Left renal pelvis (tissue), 4 donors: ENCODE measurements at places on chromosomes 6 and 20.

- no peak for DNase-seq
These were observed 27.1 kb upstream of the ELOVL5 start for GRCh38 chr6:53375847-53376246.

DNA sequence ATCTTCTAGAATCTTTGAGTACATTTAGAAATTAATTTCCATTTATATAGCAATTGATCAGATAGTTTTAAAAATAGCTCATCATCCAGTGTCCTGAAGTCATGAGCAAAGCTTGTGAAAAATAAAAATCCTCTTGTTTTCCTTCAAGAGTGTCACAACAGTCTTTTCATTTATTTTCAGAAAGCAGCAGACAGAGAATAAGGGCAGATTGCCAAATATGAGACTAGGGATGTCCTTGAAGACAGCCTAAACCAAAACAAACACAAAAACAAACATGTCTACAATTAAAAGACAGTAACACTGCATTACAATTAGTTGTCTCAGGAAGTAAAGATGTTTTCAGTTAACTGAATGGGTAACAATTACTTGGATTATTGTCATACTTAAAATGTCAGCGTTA is 682.8 kb downstream of the TFAP2A start:
- DNase-seq, result peak; percentile 12

GRCh38 chr20:61268024-61268423 is 16.0 kb downstream of the CDH4 start:
- DNase-seq, result no peak

DNA sequence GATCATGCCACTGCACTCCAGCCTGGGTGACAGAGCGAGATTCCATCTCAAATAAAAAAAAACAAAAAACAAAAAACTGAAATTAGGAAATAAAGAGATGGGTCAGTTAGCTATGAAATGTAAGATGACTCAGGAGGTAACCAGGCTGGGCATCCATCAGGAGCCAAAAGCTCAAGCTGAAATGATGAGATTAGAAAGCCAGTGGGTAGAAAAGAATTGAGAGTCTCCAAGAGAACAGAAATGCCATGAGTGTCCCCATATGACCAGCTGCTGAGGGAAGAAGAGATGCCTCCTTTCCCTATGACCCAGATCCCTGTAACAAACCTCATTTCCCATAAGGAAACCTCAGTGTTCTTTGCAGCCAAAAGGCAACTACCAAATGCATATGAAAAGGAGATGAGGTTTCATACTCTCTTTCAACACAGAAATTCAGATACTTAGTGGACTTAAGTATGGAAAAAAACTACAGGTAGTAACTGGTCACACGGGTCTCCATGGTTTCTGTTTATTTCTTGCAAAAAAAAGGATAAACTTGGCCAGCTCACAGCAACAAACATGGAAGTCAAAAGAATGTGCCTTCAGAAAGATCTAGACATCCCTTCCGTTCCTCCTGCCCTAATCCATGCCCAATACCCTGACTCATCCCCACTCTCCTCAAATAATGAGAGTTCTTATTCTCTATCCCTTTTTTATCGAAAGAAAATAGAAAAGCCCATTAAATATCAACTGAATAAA is 8.1 kb downstream of the ARHGAP18 start:
- no peak for DNase-seq

GRCh38 chr20:10940941-10941340 is 267.1 kb upstream of the JAG1 start:
- DNase-seq, result no peak

- DNase-seq, result no peak
These were observed 52.4 kb downstream of the RALY start for GRCh38 chr20:34045930-34046725.

DNA sequence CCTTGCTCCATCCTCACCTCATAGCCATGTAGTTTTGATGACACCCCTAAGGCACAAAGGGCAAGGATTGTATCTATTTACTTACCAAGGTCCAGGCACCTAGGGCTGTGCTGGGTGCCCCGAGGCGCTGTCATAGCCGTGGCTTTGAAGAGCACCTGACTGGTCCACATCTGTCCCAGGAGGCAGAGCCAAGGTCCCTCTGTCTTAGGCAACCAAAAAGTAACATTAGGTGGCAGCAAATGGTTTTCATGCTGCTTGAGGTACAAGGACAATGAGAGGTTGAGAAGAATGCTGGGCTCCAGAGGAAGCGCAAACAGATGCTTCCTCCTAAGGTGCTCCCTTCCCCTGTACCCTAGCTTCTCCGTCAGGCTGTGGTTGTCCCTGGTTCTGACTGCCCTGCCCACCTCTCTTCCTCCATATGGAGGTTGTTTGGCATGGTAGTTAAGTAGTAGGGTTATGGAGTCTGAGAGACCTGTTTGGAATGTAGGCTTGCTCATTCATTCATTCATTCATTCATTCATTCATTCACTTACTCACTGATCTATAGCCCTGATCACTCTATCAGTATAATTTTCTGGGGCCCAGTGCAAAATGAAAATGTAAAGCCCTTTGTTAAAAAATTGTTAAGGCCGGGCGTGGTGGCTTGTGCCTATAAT is 3.0 kb upstream of the UQCC2 start:
- DNase-seq, result no peak

DNA sequence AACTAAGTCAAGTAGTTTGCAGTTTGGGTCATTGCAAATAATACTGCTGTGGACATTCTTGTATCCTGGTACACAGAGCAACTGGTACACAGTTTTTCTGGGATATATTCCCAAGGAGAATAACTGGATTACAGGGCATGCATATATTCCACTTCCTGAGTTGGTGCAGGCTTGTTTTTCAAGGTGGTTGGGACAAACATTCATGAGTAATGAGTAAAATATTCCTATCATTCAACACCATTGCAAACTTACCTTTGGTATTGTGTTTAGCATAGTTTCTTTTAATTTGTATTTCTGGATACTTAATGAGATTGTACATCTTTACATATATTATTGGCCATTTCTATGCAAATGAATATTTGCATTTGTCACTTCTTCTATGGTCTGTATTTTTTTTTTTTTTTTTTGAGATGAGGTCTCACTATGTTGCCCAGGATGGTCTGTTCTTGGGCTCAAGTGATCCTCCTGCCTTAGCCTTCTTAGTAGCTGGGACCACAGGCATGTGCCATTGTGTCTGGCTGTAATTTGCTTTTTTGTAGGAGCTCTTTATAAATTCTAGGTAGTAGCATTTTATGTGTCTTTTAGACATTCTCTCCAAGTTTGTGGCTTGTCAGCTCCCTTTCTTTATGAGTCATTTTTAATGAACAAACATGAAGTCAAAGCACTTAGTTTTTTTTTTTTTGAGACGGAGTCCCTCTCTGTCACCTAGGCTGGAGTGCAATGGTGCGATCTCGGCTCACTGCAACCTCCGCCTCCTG is 158.7 kb downstream of the SOX4 start:
- DNase-seq, result no peak

DNA sequence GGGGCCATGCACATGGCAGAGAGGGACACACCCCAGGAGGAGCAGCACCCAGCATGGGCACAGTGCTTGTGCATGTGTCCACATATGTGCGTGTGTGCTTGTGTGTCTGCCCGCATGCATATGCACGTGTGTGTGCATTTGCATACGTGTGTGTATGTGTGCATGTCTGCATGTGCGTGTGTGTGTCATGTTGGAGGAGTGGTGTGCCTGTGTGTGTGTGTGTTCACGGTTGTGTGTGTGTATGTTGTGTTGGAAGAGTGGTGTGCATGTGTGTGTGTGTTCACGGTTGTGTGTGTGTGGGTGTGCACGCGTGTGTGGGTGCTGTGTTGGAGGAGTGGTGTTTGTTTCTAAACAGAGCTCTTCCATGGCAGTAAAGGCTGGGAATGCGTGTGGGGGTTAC is 50.7 kb upstream of the SLCO4A1 start:
- DNase-seq, result no peak

GRCh38 chr6:16619777-16620176 is 141.5 kb downstream of the ATXN1 start:
- DNase-seq, result no peak
